Trophoblast cell (in vitro differentiated cells and primary cell): ENCODE measurements at places on chromosomes 3 and 15.
A peak's percentile ranks its signal among the peaks of the same experiment; 100 is the strongest.

DNA sequence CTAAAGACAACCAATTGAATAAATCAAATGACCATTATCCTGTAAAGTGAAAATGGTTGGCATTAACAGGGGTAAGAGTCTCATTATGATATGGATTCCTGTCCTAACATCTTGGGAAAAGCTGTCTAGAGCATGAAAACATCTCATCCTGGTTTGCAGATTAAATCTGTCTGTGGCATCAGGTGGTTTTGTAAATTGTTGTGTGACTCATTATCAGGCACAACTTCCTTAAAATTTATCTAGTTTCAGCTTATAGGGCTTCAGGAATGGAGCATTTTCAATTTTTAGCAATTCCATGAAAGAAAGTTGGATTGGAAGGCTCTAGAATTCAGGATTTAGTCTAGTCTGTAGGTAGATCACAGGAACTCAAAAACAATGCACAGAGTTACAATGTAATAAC lies 31.1 kb upstream of the SLC27A2 start:
- no peak for DNase-seq

DNA sequence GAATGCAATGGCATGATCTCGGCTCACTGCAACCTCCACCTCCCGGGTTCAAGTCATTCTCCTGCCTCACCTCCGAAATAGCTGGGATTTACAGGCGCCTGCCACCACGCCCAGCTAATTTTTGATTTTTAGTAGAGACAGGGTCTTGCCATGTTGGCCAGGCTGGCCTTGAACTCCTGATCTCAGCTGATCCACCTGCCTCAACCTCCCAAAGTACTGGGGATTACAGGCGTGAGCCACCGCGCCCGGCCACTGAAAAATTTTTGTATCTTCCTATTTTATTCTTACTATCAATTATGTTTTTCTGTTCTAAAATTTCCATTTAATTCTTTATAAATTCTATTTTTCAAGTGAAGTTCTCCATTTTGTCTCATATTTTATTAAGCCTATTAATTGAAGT lies 730.4 kb downstream of the EDEM1 start:
- DNase-seq = no peak

DNA sequence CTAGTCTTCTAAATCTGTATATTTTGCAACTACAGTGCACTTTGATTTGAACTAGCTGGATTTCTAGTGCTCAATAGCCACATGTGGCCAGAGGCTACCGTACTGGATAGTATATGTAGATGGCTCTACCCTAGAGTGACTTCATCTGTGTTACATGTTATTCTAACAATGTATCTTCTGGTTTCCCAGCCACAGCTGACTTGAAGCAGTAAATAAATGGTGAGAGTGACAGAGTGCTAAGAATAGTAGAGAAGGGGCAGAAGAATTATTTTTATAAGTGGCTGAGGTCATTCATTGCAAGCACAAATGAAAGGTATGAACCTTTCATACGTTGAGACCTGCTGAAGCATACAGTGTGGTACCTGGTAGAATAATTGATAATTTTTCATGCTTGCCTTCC lies 30.9 kb downstream of the KAT2B start:
- DNase-seq = no peak

DNA sequence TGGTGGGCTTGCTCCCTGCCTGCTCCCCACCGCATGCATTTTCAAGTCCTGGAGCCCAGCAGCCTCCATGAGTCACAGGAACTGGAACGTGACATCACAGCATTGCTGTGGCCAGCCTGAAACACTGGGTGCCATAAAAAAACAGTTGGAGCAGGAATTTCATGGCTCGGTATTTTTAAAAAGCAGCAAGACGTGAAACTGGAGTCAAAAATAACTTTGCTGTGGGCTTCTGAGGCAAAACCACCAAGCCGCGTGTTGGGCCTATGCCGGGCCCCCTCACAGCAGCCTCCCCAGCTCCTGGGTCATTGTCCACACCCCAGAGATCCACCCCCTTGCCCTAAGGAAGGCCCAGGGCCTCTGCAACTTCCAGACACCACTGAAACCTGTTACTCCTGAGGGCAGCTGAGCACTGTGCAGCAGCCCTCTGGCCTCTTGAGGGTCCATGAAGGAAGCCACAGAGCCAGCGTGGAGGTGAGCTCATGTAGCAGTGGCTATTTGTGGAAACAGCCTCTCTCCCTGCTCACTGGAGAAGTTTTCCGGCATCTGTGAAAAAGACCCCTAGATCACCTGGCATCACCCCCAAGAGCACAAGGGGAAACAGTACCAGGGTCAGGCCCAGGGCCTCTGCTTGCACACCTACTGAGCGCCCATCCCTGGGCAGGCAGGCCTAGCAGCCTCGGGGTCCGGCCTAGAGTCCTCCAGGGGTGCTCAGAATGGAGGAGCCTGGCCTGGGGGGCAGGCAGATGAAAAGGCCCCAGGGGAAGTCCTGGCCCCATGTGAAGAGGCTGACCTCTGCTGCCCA lies 34.0 kb upstream of the DUSP7 start:
- DNase-seq = peak; percentile 69

GRCh38 chr3:48934333-48934991 lies 15.8 kb downstream of the ARIH2 start:
- DNase-seq = no peak

GRCh38 chr15:66388576-66388975 lies 1.9 kb downstream of the MAP2K1 start:
- no peak for DNase-seq

DNA sequence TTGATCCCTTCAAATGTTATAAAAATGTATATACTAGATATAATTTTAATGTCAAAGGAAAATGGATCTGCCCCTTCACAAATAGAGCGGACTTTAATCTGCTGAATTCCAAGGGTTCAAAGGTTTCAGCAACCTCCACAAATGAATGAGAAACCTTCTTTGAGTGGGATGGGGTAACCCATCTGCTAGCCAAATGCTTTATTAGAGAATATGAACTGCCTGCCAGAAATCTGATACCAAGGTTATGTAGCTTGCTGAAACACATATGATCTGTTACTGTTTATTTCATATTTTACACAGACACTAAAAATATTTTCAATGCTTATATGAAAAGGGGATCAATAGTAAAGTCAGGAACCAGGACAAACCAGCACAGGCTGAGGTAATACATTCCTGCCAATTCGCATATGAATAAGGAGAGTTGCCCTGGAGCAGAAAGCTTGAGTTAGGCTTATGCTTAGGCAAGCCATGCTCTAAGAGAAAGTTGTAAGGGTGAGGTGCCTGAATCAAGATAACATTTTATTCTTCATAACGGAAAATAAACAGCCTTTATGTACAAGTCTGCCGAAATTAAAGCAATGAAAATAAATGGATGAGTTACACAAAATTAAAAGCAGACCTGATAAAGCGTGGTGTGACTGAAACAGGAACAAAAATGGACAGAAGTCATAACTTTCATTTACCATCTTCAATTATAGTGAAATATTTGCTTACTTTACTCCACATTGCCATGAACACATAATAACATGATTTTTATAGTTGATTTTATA lies 26.5 kb downstream of the PLOD2 start:
- no peak for DNase-seq

GRCh38 chr15:60590935-60591495 lies 112.1 kb upstream of the ICE2 start:
- peak; percentile 56 for DNase-seq

GRCh38 chr3:58063022-58063815 lies 55.0 kb downstream of the FLNB start:
- DNase-seq = no peak

DNA sequence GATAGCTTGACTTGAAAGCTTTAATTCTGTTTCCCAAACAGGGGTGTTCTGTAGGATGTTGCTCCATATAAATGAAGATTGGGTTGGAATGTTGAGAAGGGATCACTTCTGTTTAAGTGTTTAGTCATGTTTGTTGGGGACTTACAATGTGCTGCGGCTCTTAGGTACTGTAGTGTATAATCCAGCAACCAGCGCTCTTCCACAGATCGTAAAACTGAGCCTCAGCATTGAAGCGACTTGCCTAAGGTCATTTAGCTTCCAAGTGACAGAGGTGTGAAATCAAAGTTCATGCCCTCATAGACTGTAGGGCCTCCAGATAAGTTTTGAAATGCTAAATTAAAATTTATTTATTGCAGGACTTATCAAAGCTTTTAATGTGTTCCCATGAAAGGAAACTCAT lies 1.8 kb downstream of the MKRN2 start:
- no peak for DNase-seq

GRCh38 chr3:77933926-77934325 lies 894.0 kb downstream of the ROBO2 start:
- DNase-seq = no peak

DNA sequence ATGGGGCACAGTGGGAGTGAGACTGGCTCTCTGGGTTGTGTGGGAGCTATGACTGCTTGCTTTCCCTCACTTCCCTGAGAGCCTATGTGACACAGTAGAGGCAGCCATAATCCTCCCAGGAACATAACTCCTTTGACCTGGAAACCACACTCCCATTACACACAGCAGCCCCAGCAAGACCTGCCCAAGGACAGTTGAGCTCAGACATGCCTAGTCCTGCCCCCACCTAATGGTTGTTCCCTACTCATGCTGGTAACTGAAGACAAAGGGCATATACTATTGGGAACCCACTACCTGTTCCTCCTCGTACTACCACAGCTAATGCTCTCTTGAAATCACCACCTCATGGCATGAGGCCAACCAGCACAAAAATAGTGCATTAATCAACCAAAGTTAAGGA lies 550.4 kb upstream of the ARPP21 start:
- no peak for DNase-seq

DNA sequence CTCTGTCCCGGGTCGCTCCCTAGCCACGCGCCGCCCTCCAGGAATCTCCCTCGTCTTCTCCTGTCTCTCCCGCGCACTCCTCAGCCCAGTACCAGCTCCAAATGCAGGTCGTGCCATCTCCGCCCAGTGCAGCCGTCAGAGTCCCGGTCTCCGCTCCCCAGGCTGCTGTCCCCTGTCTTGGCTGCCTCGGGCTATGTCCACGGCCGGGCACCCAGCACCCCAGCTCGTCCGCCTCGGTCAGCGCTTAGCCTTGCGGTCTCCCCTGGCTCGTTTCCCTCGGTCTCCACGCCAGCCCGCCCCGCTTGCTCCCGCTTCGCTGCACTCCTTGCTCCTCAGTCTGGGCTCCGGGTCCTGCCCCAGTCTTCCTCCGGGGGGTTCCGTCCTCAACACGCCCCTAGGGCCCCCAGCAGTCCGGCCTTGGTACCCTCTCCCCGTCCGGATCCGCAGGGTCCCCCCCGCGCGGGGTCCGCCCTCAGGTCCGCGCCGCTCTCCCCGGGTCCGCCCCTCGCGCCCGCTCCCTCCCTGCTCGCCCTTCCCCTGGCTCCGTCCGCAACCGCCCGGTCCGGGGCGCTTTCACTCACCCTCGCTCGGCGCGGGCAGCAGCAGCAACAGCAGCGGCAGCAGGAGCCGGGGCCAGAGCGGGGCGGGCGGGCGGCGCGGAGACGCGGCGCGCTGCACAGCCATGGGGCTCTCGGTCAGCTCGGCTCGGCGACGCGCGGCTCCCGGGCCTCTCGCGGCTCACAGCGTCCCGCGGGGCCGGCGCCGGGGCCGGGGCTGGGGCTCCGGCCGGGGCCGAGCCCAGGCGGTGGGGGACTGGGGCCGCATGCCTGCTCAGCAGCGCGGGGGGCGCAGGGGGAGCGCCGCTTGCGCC lies 462 bp downstream of the IGDCC3 start:
- DNase-seq = peak; percentile 31

DNA sequence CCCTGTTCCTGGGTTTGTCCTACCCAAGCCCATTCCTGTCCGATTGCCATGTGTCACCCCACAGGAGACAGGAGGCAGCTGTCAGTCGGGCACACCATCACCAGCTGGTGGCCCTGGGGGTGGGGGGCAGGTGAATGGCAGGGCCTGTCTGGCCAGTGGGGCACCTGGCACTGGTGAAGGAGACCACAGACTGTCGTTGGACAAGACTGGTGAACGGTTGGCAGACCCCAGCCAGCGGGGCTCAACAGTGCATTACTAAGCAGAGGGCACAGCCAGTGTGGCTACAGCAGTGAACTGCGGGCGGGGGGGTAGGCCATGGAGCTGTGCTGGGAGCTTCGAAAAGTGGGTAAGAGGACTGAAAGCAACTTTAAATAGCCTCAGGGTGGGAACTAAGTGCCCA lies 2.1 kb downstream of the SEMA7A start:
- DNase-seq = no peak

DNA sequence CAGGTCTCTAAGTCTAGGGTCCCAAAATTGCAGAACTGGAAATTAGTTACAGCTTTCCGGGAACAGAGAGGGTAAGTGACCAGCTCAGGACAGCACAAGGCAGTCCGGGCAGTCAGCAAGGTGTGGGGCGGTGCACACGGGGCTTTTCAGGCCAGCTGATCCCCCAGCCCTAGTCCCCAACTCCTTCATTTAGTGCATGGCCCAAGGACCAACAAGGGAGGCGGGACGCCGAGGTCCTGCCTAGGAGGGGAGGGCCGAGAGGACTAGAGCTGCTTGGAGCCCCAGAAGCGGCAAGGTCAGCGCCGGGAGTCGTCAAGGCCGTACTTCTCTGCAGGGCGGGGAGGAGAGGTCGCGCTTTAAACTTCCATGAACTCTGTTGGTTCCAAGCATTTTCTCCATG lies 2.0 kb upstream of the PDE8A start:
- DNase-seq = no peak

GRCh38 chr3:153221748-153222162 lies 59.7 kb downstream of the RAP2B start:
- DNase-seq = peak; percentile 63

DNA sequence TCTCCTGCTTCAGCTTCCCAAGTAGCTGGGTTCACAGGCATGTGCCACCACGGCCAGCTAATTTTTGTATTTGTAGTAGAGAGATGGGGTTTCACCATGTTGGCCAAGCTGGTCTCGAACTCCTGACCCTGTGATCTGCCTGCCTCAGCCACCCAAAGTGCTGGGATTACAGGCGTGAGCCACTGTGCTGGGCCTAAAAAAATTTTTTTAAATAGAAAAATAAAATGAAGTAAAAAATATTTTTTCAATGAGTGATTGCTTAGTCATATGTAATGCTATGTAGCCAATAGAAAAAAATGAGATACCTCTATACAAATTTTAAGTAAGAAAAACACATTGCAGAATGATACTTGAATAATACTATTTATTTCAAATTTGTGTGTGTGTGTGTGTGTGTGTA lies 27.9 kb upstream of the SLC30A4 start:
- peak; percentile 48 for DNase-seq

DNA sequence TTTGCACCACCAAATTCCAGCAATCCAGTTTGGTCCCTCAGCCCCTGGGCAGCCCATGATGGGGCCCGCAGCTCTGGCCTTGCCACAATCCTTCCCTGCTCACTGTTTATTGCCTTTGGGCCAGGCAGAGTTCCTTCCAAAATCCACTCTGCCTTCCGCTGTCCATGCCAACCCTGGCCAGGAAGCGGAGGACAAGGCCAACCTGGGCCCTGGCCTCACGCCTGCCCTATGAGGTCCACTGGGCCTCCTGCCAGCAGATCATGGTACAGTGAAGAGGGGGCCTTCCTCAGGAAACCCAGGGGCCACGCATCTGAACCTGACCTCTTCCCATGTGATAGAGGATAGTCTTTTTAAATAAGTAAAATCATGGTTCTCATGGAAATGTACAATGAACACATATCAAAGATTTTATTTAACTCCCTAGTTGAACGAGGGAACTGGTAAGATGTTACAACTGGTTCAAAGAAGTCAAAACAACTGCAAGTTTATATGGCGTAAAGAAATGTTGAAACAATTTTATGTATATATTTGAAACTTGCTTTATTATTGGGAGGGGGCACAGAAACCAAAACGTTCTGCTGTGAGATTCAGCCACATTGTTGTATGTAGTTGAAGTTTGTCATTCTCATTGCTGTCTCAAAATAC lies 95.8 kb upstream of the TNFAIP8L3 start:
- DNase-seq = no peak

GRCh38 chr15:96404560-96404959 lies 74.1 kb downstream of the NR2F2 start:
- DNase-seq = no peak

- DNase-seq = no peak
Observed at GRCh38 chr3:196177967-196178366, 33.2 kb downstream of the ZDHHC19 start.

- peak; percentile 17 for DNase-seq
Observed at GRCh38 chr3:5188419-5189221, 1.1 kb downstream of the EDEM1 start.
